ENCODE measurements at places on chromosomes 3 and 15.

GRCh38 chr3:39216176-39216790 is 23.9 kb upstream of the XIRP1 start:
- DNase-seq = peak; percentile 21

DNA sequence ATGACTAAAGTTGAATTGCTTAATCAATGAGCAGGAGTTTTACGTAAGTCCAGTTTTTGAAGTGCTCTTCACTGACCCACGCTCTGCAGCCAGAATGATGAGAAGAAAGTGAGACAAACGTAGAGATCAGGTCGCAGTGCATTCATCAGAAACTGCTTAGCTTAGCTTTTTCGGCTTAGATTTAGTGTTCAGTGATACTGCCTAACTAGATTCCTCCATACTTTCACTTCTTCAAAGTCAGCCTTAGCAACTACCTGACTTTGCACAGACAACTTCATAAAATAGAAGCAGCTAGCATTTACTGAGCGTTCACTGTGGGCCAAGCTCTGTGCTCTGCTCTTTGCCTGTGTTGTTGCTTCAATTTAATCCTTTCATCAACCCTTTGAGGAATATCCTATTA is 116.1 kb downstream of the KCNH8 start:
- no peak for DNase-seq

- no peak for DNase-seq
Measured at GRCh38 chr3:55963601-55964000, 476.5 kb upstream of the WNT5A start.

- DNase-seq = no peak
Measured at GRCh38 chr15:43981576-43981975, 154.8 kb downstream of the WDR76 start.

- no peak for DNase-seq
Measured at GRCh38 chr3:32325201-32325600, 66.5 kb upstream of the CMTM7 start.

- DNase-seq = no peak
Measured at GRCh38 chr3:13825311-13825579, 54.6 kb downstream of the WNT7A start.

GRCh38 chr3:23837286-23837685 is 31.5 kb downstream of the UBE2E1 start:
- no peak for DNase-seq

GRCh38 chr15:101000271-101000681 is 81.1 kb downstream of the LRRK1 start:
- no peak for DNase-seq

DNA sequence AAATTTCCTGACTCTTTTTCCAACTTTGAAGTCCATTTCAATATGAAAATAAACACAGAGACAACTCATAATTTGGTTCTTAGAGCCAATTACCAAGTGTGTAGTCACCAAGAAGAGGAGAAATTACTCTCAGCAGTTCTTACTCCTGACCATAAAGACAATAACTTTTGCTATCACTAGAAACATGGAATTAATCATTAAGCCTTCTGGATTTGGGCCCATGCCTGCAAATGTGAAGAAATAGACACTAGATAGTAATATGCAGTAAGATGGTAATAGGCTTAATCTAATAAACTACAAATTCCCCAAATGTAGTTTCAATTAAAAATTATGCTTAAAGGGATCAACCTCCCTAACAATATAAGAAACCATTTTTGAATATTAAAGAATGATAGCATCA is 185.1 kb upstream of the AGTR1 start:
- DNase-seq = no peak

DNA sequence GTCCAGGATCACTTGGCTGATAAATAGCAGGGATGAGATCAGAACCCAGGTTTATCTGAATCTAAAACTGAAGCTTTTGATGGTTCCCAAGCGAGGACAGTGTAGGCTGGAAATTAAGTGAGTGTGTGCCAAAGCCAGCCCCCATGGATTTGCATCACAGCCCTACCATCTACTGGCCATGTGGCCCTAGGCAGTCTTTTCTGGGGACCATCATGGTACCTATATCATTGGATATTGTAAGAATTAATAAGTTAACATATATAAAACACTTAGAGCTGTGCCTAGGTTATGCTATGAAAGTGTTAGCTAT is 32.8 kb upstream of the SSR3 start:
- DNase-seq = no peak

- peak; percentile 15 for DNase-seq
Measured at GRCh38 chr3:24220859-24221657, 273.6 kb downstream of the THRB start.

- no peak for DNase-seq
Measured at GRCh38 chr15:60651101-60651500, 172.2 kb upstream of the ICE2 start.

- DNase-seq = no peak
Measured at GRCh38 chr3:157438194-157438730, 1.6 kb downstream of the PTX3 start.

DNA sequence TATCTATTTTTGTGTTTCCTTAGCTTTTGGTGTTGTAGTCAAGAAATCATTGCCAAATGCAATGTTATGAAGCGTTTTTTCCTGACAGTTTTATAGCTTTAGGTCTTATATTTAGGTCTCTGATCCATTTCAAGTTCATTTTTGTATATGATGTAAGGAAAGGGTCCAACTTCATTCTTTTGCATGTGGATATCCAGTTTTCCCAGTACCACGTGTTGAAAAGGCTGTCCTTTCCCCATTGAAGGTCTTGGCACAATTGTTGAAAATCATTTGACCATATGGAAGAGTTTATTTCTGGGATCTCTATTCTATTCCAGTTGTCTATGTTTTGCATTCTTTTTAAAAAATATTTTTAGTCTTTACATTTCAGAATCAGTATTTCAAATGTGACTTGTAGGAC is 14.6 kb upstream of the SNRPN start:
- DNase-seq = no peak

- no peak for DNase-seq
Measured at GRCh38 chr15:74042603-74043424, 39.5 kb downstream of the GOLGA6A start.

DNA sequence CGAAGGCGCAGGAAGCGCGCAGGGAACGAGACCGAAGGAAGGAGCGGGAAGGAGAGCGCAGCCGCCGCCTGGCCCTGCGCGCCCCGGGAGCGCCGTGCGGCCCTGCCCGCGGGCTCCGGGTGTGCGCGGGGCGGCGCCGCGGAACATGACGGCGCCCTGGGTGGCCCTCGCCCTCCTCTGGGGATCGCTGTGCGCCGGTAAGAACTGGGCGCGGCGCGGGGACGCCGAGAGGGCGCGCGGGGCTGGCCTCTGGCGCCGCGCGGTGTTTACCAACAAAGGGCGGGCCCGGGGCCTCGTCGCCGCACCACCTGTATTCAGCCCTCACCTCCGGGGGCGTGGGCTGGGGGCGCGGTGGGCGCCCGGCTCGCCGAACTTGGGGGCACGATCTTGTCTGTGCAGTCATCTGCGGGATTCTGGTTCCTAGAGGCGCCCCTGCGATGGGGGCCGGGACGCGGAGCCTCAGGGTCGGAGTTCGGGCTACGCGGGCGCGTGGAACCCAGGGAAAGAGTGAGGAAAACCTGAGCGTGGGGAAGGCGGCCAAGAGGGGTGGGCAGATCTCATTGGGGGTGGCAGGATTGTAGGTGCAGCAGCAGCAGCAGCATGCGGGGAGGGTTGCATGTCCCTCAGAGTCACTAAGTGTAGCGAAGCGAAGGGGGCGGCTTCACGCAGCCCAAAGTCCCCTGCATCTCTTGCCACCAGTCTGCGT is 641 bp downstream of the ACVR2B start:
- peak; percentile 76 for DNase-seq

GRCh38 chr3:136778865-136779264 is 26.7 kb upstream of the STAG1 start:
- no peak for DNase-seq

GRCh38 chr15:39270934-39271333 is 309.9 kb upstream of the THBS1 start:
- DNase-seq = no peak

DNA sequence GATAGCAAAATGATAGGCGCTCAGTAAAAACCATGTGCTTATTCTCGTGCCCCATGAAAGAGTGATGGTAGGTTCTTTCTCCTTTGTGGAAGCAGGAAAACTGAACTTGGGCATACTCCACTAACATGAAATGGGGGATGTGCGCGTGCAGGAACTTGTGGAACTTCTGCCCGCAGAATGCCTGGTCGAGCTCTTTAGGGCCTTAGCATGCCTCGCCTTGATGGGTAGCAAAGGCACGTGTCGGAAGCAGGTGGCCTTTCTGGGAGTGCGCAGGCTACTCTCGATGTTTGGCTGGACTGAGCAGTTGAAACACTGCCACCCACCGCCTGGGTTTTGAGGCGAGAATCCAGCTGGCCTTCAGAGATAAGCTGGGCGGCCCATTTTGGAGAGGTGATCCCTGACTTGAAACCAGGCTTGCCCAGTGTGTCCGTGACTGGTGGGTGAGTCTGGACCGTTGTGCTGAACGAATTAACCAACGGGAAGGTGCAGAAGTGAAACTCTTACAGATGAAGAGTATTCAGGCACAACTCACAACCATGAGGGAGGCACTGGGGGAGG is 842 bp downstream of the PCCB start:
- DNase-seq = peak; percentile 69

DNA sequence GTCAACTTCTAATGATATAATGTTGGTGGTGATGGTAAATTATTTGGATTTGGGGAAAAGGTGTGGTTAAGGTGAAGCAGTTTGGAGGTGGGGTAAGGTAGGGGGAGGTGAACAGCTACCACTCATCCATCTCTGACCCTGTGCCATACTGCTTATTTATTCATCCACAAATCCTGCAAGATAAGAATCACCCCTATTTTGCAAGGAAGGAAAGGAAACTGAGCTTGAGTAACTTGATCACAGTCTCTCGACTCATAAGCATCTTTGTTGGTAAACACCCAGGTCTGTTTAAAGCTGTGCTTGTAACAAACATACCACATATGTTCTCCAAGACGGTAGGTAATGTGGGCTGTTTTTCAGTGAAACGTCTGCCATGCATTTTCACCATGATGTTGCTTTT is 67.3 kb downstream of the PTPRG start:
- DNase-seq = no peak

- DNase-seq = no peak
Measured at GRCh38 chr15:74294010-74294409, 57.9 kb downstream of the CCDC33 start.

- no peak for DNase-seq
Measured at GRCh38 chr3:174242311-174243041, 616.7 kb upstream of the NAALADL2 start.

DNA sequence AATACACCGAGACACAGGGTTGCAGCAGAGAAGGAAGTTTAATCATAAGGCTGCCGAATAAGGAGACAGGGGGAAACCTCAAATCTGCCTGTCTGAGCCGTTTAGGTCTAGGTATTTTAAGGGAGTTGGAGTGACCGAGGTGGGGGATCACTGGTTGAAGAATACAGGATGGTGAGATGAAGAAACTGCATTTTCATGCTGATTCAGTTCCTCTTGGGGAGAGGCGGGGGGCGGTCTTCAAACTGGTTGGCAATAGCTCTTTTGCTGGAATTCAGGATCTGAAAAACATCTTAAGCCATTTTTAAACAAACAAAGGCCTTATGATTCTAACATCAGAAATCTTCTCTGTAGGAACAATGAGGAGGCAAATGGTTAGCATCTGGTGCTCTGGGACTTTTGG is 699.5 kb upstream of the CFAP20DC start:
- DNase-seq = no peak

DNA sequence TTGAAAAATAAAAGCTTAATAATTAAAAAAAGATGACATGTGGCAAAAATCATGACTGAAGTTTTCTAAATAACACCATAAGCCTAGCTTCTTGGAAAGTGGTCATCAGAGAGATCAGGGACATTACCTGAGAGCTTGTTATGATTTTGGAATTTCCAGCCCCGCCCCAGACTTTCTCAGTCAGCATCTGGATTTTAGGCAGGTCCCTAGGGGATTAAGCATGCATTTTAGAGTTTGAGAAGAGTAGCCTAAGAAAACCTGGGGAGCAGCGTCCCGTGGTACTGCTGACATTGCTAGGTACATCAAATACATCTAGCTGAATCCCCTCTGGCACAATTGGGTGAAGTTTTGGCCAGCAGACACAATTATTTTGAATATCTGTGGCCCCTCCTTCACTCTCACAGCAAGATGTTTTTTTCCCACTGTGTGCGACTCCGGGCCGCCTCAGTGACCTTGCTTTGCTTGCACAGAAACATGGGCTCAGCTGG is 58.7 kb upstream of the MEF2A start:
- DNase-seq = no peak

- DNase-seq = peak; percentile 7
Measured at GRCh38 chr15:99432271-99433025, 133.3 kb upstream of the MEF2A start.

GRCh38 chr15:77709135-77709886 is 76.6 kb upstream of the LINGO1 start:
- no peak for DNase-seq

GRCh38 chr15:70201425-70201775 is 103.7 kb upstream of the TLE3 start:
- DNase-seq = no peak

GRCh38 chr3:125191730-125192129 is 20.8 kb downstream of the SLC12A8 start:
- DNase-seq = no peak

DNA sequence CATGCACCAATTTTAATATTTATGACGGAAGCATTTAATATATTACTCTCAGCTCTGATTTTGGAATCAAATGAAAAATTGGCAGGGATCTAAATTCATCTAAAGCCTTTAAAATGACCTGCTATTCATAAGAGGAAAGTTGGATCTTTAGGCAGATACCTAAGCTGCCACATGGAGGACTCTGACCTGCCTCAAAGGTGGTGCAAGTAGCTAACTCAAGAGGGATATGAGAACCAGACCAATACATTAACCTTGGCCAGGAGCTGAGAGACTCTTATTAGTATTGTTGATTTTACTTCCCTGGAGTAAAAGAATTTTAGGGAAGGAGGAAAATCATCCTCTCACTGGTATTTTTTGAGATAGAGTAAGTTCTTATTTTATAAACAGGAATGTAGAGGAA is 17.7 kb downstream of the ZNF654 start:
- DNase-seq = no peak

DNA sequence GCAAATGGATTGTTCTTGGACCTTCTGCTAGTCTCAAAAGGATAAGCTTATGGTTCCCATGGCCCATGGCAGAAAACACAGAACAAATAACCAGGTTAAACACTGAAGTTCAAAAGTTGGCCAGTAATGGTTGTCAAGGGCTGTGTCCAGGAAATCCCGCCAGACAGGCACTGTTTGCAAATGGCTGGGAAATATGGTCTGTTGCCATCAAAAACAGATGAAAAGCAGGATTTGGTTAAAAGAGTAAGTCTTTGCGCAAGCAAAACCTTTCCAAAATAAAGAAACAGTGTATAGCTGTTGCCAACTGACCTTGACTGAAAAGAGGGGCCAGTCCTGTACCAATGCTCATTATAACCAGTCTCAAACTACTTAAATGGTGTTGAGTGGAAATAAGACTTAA is 58.6 kb downstream of the WWTR1 start:
- no peak for DNase-seq

GRCh38 chr3:85090495-85090894 is 131.7 kb downstream of the CADM2 start:
- DNase-seq = no peak

DNA sequence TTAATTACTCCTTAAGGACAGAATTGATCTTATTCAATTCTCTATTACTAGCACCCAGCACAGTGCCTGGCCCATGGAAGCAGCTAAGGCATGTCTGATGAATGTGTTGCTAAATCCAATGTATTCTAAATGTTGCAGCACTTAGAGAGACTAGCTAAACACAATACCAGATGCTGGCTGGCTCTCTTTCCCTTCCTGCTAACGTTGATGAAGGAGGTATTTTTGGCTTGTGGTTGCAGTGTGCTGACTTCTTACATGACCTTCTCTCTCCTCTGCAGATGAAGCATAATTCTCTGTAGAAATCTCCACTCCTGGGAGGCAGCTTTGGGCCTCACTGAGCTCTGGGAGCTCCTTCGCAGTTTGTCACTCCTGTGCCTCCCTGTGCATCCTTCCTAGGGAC is 183.6 kb downstream of the PEX5L start:
- DNase-seq = no peak
